Heart right ventricle (tissue), 16 donors: ENCODE measurements at places on chromosomes 12 and 14.
A peak's percentile ranks its signal among the peaks of the same experiment; 100 is the strongest.

DNA sequence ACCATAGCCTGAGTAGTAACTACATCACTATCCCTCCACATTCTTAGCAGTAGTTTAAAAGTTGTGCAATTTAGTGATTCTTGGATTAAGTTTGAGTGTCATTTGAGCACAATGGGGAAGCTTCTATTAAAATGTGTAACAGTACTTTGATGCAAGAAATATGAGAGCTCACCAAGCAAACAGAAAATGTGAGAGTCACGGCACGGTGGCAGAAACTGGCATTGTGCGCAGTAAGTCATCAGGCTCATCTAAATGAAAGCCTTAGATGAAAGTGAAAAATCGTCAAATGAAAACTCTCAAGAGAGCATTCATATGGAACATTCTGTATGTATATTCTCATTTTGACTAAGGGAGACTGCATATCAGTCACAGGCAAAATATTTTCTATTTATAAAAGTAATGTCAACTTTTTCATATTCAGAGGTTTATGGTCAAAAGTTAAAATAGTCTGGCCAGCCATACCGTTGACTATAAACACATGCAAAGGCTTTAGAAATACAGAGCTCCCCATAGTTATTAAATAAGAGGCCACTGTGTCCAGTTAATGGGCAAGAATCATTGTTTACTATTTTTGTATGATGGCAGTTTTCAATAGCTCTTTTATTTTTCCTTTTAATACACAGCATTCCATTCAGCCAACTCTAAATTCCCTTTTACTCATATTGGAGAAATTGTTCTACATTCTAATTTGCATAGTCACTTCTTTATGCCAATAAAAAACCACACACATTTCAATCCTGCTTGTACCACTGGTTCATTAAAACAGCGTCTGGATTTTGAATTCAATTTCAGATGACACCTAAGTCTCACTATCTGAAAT is 167.9 kb downstream of the PRKD1 start:
- no peak for DNase-seq
- no peaks in the 10 kb centered on the region for H3K27me3 ChIP-seq
- H3K4me1 ChIP-seq = no peaks in the 10 kb centered on the region

- H3K4me3 ChIP-seq = no peak overlapping the region
- DNase-seq = no peak
- H3K27ac ChIP-seq = no peak overlapping the region
Measured at GRCh38 chr14:93949511-93950075, 22.4 kb downstream of the FAM181A start.

GRCh38 chr12:75103822-75104221 is 105.8 kb downstream of the KCNC2 start:
- no peaks in the 10 kb centered on the region for H3K36me3 ChIP-seq
- DNase-seq = no peak
- H3K4me1 ChIP-seq = no peaks in the 10 kb centered on the region
- no peaks in the 10 kb centered on the region for H3K27me3 ChIP-seq

DNA sequence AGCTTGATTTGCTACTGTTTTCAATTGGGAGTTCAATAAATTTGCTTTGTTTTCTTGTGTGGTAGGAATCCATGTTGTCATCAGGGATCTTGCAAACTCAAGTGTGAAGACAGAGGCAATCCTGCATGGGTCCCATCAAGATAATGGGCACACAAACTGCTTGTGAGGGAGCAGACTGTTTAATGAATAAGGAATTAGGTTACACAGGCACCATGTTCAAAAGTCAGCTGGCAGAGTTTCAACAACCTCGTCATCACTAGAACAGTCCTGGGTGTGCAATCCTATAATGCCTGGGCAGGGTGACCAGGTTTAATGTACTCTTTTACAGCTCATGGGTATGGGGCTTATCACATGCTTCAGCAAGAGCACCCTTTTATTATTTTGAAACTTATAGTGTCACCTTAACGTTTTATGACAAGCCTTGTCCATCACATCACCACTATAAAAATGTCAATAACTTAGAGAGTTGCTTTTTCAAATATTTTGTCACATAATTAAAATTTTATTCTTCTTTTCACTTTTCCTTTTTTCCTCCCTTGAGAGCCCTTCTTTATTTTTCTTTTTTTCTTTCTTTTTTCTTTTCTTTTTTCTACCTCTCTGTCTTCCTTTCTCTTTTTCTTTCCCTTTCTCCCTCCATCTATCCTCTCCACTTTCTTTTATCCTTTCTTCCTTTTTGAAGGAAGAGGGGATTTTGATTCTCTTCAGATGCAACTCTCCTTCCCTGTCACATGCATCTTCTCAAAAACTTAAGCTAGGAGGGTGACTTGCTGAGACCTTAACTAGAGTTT is 252.2 kb upstream of the ATP2B1 start:
- no peaks in the 10 kb centered on the region for H3K36me3 ChIP-seq
- H3K4me1 ChIP-seq = peaks cover 5% of the 10 kb centered on the region
- H3K4me3 ChIP-seq = no peak overlapping the region
- H3K27ac ChIP-seq = no peak overlapping the region
- H3K27me3 ChIP-seq = peaks cover under 1% of the 10 kb centered on the region
- DNase-seq = no peak

DNA sequence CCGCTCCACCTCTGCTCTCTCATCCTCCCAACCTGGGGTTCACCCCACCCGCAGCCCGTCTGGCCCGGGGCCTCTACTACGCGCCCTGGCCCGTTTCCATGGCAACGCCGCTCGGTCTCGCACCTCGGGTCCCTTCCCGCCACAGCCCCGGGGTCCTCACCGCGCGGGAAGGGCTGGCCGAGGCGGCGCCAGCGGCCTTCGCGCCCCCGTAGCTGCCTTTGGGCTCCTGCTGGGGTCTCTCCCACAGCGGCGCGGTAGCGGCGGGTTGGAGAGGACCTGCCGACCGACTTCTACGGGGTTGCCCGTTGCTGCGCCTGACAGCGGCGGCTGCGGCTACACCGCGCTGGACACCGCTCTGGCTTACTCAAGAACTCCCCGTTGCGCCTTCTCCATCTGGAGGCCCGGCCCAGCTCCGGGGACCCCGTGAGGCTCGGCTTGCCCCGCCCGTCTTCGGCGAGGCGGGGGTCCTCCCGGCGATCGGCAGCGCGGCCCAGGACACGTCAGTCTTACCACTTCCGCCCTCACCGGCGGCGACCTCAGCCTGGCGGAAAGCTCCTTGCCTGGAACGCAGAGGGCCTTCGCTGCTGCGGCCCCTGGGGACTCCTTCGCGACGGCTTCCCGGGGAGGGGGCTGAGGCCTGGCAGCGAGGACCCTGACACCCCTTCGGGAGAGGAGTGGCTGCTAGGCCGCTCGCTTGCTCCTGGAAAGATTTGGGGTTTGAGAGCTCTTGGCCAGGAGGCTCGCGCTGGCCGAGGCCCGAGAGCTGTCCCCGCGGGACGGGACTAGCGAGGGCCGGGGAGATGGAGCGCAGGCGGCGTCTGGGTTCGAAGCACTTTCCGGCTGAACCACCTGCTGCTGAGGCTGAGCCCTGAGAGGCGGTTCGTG is at the start of gene TM9SF1:
TSS of gene TM9SF1 (minus strand) at position 256 of the 885 bp plus-strand sequence. CDS start 422 bp downstream, outside the sequence.
- no peaks in the 10 kb centered on the region for H3K27me3 ChIP-seq
- peak; percentile 90 for DNase-seq
- H3K36me3 ChIP-seq = no peaks in the 10 kb centered on the region

- no peaks in the 10 kb centered on the region for H3K27me3 ChIP-seq
- no peaks in the 10 kb centered on the region for H3K4me1 ChIP-seq
- H3K4me3 ChIP-seq = no peak overlapping the region
- H3K27ac ChIP-seq = no peak overlapping the region
Measured at GRCh38 chr12:66312189-66312588, 9.9 kb downstream of the HELB start.

DNA sequence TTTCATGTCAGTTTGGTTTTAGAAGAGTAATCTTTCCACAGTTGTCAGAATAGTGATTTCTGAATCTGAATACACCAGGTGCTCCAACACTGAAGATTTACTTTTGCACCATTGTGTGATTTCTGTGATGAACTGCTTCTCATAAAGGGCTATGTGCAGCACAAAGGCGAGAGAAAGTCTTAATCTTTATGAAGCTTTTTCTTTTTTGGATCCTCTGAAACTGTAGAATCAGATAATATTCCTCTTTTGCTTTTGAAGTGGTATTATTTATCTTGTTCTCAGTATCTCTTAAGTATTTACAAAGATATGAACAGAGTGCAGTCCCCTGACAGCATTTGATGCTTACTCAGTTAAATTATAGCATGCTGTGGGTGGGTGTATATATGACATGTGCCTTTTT is 207.8 kb downstream of the NAV3 start:
- no peaks in the 10 kb centered on the region for H3K27me3 ChIP-seq
- no peak for DNase-seq
- H3K4me3 ChIP-seq = no peak overlapping the region
- no peaks in the 10 kb centered on the region for H3K4me1 ChIP-seq

- H3K27me3 ChIP-seq = no peaks in the 10 kb centered on the region
- no peak overlapping the region for H3K27ac ChIP-seq
- H3K36me3 ChIP-seq = no peaks in the 10 kb centered on the region
- DNase-seq = no peak
Measured at GRCh38 chr14:93903342-93904184, 23.6 kb upstream of the FAM181A start.

GRCh38 chr14:58722441-58722840 is 84.7 kb downstream of the DACT1 start:
- H3K4me3 ChIP-seq = no peak overlapping the region
- H3K27ac ChIP-seq = no peak overlapping the region
